Lower leg skin (tissue), 4 donors: ENCODE measurements at places on chromosomes 5 and 9.

DNA sequence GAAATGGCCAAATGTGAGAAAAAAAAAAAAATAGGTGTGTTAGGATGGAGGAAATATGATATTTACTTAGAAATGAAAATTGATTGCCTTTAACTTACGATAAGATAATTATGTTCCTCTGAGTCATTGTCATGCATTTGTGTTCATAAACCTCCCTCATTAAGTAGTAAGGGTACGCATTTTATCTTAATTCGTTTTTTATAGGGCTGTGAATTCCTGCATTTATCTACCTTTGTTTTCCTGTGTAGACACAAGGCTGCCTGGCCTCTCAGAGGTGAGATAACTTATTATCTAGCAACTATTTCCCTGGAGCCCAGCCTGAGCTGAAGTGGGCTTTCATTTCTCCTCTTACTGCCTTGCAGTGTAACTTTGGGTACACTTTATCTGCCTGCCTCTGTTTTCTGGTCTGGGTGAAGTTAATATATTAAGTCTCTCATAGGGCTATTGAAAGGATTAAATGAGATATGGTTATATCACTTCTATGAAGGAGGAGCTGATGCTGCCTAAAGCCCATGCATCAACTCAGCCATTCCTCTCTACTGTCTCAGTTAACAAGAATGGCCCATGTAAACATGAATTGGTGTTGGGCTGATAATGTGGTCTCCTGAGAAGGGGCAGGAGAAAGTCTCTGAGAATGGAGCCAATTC, 103.8 kb upstream of the KLF4 start:
- no peak for DNase-seq

GRCh38 chr5:9690751-9691150, 60.6 kb upstream of the TAS2R1 start:
- DNase-seq: no peak

DNA sequence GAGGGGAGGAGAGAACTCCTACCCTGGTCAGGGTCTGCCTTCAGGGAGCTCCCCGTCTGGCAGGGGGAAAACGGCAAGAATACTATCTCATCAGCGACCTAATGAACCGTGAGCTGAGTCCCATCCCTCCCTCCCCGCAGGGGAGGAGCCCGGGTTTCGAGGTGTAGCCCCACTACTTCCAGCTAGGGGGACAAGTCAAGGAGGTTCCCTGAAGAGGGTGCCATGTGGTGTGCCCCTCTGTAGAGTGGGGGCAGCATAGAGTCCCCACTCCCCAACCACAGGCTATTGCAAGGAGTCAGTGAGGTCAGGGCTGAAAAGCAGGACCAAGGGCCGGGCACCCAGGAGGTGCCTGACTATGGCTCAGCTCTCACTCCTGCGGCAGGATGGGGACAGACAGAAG, 50.9 kb upstream of the RXRA start:
- DNase-seq: no peak

DNA sequence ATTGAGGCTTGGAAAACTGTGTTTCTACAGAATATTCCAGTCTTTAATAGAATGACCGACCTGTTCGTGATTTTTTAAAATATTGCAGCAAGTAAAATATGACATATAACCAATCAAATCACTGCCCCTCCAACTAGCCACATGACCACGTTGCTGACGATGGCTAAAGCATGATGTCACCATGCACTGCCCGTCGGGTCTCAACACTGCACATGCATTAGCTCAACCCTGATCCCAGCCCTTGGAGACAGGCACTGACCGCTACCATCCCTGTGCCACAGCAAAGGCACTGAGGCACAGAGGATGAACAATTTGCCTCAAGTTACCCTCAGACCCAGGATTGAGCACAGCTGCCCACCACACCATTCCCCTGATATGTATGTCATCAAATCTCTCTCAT, 13.5 kb downstream of the DDX31 start:
- no peak for DNase-seq

GRCh38 chr5:14161825-14162556, 18.8 kb downstream of the TRIO start:
- DNase-seq: no peak

- peak; percentile 5 for DNase-seq
Measured at GRCh38 chr5:6492934-6493333, 44.3 kb downstream of the UBE2QL1 start.
